GF-D8 (cell line): ENCODE measurements at places on chromosomes 16 and 17.

- DNase-seq: no peak
Measured at GRCh38 chr16:29975134-29975538, 1.5 kb downstream of the TAOK2 start.

GRCh38 chr16:67910158-67910557, 17.1 kb downstream of the PSKH1 start:
- no peak for DNase-seq

DNA sequence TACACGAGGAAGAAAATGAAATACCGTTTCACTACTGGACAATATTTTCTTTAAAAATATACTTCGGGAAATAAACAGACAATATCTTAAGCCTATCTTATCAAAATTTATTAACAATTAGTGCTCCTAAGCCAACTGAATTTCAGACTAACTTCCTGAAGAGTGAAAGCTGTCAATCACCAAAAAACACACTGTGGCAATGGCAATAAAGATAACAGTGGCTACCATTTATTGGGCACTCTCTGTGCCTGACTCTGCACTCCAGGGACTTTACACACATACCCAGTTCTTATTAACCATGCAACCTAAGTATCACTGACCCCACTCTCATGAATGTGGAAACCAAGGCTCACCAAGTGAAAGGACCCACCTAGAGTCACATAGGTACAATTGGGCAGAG, 83.7 kb downstream of the NCOR1 start:
- DNase-seq: no peak

GRCh38 chr16:5064915-5065314, 841 bp downstream of the C16orf89 start:
- DNase-seq: no peak

DNA sequence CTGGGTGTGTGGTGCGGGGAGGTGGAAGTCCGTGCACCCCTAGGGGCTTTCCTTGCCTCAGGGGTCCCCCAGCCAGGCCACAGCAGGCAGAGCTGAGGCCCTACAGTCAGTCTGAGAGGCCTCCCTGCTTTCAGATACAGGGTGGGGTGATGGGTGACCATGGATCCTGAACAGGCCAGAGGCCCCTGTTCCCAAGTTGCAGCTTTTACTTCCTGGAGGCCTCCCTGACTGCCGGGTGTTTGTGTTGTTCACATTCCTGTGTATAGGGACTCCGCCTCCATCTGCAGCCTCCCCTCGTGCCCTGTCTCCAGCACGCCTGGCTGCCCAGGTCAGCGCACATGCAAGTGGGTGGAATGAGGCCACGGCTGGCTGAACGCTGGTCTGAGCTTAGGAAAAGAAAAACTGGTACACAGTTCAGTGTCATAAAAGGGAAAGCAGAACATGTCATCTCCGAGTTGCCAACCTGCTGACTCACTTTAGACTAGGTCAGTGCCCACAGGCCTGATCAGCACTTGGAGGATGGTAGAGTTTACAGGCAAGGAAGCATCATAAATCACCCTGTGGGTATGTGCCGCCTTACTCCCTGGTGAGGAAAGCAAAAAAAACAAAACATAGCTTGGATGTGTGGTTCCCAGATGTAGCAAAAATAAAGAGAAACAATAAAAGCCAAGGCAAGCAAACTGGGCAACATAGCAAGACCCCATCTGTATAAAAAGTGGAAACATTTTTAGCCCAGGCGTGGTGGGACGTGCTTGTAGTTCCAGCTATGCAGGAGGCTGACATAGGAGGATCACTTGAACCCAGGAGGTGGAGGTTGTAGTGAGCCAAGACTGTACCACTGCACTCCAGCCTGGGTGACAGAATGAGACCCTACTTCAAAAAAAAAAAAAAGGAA, 6.2 kb upstream of the SLC7A6 start:
- DNase-seq: peak; percentile 85

- DNase-seq: no peak
Measured at GRCh38 chr16:31043898-31044481, 10.6 kb downstream of the STX4 start.

DNA sequence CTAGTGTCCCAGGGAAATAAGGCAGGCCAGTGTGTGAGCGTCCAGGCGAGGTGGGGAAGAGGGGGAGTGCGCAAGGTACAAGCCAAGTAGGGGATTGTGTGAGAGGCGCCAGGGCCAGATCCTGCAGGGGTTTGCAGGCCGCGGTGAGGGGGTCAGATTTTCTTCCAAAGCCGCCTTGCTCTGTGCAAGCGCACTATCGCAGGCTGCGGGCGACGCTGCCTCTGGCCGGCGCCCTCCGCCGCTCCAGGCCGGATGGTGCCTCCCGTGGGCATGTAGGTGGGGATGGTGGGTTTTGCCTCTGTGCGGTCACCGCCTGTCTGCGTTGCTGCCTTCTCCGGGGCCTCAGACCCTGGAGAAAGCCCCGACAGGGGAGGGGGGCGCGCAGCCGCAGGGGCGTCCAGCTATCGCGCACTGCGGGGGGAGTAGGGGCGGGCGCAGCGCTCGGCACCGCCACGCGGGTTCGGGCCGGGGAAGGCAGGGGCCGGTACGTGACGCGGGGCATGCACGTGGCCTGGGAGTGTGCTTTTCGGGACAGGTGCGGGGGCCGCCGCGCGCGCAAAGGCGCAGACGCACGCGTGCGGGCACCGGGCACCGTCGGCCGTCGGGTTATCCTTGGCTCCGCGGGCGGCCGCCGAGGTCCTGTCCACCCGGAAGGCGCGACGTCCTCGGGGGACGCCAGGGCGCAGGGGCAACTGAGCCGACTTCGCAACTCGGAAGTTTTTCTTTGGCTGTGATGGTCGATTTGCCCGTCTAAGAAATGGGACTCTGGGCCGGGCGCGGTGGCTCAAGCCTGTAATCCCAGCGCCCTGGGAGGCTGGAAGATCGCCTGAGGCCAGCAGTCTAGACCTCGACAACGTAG, 1.1 kb upstream of the HAPSTR1 start:
- no peak for DNase-seq

DNA sequence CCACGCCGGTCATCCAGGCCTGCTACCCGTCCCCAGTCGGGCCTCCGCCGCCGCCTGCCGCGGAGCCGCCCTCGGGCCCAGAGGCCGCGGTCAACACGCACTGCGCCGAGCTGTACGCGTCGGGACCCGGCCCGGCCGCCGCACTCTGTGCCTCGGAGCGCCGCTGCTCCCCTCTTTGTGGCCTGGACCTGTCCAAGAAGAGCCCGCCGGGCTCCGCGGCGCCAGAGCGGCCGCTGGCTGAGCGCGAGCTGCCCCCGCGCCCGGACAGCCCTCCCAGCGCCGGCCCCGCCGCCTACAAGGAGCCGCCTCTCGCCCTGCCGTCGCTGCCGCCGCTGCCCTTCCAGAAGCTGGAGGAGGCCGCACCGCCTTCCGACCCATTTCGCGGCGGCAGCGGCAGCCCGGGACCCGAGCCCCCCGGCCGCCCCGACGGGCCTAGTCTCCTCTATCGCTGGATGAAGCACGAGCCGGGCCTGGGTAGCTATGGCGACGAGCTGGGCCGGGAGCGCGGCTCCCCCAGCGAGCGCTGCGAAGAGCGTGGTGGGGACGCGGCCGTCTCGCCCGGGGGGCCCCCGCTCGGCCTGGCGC, 2.4 kb downstream of the HIC1 start:
- DNase-seq: no peak

GRCh38 chr17:28117304-28117703, 74.8 kb downstream of the NLK start:
- no peak for DNase-seq

DNA sequence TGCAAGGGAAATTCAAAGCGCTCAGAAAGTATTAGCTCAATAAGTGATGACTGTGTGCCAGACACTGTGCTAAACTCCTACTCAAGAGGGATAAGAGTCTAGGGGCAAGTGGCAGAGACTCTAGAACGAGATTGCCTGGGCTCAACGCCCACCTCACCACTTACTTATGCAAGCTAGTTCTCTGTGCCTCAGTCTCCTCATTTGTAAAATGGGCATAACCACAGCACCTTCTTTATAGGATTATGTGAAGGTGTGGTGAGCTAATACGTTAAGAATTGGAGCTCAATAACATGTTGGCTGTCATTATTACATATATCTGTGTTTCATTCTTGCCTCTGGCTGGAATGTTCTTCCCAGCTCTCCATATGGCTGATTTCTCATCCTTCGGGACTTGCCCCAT, 15.4 kb downstream of the DEXI start:
- DNase-seq: no peak

- peak; percentile 52 for DNase-seq
Measured at GRCh38 chr16:87391324-87391949, 699 bp upstream of the MAP1LC3B start.

DNA sequence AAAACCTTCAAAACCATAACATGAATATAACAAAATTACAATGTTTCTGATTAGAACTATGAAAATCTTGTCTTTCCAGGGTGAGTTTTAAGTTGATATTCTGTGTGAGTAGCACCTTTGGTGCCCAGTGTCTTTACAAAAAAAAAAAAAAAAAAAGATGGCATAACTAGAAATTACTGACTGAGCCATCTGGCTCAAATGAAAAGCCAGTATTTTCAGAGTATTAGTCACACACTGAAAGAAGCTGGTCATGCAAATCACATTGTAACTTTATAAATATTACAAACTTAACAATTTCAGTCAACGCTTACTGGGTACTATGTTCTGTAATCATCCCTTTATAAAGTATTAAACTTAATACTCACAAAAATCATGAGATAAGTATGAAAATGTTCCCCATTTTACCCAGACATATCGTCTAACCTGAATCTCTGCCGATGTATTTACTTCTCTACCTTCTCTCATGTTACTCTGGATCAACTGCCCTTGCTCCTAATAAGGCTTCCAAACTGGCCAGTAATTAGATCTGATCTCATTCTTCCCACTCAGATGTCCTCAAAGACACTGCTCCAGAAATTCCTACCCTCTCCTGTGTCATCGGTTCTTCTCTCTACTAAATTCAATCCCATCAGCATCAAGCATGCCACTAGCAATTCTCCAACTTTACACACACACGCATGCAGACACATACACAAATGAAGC, 25.4 kb downstream of the UBE2G1 start:
- DNase-seq: no peak

DNA sequence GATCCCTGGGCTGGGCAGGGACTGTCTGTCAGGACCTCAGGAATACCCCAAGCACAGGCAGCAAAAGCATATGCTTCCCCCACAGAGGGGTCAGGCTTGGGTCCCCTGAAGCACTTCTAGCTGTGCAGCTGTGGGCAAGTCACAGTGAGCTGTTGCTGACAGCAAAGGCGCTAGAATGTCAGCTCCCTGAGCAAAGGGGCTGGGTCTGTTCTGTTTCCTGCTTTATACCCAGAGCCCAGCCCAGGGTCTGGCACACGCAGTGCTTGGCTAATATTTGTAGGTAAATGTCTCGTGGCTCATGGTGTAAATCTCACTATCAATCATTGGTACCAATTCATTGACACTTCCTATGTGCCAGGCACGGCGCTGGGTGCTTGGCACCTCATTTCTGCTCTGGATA, 16.6 kb upstream of the MPRIP start:
- no peak for DNase-seq

- DNase-seq: no peak
Measured at GRCh38 chr17:28929787-28930186, 21.5 kb downstream of the PHF12 start.

GRCh38 chr16:47538472-47538871, 77.3 kb downstream of the PHKB start:
- no peak for DNase-seq

DNA sequence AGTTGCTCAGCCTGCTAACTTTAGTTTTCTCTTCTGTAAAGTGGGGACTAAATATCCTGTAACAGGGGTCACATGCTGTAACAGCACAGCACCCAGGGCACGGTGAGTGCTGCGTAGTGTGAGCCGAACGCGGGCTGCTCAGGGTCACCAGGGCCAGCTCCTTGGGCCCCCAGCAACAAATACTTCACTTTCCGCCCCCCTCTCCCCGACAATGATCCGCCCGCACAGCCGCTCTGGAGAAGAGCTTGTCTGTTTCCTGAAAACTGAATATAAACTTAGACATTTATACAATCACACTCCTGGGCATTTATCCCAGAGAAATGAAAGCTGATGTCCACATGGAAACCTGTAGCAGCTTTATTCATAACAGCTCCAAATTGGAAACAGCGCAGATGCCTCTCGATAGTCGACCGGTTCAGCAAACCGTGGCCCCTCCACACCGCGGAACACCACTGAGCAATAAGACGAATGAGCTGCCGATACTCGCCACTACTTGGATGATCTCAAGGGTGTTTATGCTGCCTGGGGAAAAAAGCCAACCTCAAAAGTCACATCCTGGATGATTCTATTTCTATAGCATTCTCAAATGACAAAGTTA, 267.2 kb downstream of the PARN start:
- DNase-seq: no peak

DNA sequence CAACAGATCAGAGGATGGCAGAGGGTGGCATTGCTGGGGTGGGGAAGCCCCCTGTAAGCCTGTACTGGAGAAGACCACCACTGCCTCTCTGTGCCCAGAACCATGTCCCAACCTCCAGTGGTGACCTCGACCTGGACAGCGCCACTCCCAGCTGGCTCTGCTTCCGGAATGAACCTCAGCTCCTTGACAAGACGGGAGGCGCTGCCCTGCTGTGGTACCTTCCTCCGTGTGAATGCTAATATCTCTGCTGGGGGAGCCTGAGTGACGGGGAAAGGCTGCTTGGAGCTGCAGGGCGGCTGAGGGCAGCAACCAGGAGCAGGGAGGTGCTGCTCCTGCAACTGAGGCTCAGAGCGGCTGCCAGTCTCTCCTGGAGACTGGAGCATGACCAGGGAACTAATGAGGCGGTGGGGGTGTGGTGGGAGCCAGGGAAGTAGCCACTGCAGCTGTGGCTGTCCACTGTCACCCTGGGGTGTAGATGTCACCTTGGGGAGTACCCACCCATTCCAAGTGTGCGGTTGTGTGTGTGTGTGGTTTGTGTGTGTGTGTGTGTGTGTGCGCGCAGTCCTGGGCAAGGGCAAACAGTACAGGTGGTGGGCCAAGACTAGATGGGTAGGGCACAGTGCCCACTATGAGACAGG, 6.2 kb downstream of the PRCD start:
- no peak for DNase-seq

DNA sequence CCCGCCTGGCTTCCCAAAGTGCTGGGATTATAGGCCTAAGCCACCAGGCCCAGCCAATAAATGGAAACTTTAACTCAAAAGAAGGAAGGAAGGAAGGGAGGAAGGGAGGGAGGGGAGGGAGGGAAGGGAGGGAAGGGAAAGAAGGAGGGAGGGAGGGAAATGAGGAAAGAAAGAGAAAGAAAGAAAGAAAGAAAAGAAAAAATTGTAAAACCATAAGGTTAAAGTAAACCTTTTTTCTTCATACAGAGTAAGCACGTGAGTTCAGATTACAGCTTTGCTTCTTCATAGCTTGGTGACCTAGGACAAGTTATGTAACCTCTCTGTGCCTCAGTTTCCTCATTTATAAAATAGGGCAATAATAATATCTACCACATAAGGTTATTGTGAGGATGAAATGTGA, 26.0 kb downstream of the LRRC37B start:
- DNase-seq: no peak
